ENCODE measurements at places on chromosomes 12 and 14. TPM values are rescaled to one million over a fixed set of nuclear protein-coding genes. Genes with fewer than 3 reads are reported as not detected.

DNA sequence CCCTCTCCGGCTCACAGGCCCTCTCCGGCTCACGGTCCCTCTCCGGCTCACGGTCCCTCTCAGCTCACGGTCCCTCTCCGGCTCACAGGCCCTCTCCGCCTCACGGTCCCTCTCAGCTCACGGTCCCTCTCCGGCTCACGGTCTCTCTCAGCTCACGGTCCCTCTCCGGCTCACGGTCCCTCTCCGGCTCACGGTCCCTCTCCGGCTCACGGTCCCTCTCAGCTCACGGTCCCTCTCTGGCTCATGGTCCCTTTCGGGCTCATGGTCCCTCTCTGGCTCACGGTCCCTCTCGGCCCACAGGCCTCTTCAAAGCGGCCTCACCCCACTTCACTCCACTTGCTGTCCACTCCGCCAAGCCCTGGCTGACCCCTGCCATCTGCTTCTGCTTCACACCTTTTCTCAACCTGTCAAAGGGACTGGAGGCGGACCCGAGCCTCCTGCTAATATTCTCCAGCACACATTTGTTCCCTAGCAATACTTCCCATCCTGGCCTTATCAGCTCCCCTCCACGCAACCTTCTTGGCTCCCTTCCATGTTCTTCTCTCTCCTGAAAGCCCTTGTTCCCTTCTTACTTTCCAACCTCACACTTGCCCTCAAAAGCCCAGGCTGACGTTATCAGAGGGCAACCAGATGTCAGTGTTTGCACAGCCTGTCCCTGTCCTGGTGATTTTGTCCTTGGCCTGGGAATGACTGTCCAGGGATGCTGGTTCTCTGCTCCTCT, 176.7 kb downstream of the CALM1 start:
- DNase-seq = no peak

DNA sequence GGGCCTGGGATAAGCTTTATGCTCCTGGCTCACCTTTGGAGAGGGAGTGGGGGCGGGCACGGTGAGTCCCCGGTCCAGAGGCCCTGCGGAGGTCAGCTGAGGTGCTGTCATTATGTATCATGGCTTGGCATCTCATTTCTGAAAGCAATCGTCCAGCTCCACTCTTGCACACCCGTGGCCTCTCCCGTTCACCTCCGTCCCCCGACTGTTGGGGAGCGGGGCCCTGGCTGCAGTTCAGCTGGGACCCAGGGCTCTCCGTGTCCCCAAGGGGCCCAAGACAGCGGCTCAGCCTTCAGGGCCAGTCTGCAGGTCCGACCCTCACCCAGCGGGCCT, 10.6 kb downstream of the BMP4 start:
- DNase-seq = no peak

The DPPA3 gene
- polyA plus RNA-seq = not detected

- no peak for DNase-seq
Measured at GRCh38 chr12:83389237-83389996, 702.7 kb downstream of the TMTC2 start.

The TCL1B gene
- polyA plus RNA-seq = 0.36 TPM

The RPL10L gene
- not detected for polyA plus RNA-seq

DNA sequence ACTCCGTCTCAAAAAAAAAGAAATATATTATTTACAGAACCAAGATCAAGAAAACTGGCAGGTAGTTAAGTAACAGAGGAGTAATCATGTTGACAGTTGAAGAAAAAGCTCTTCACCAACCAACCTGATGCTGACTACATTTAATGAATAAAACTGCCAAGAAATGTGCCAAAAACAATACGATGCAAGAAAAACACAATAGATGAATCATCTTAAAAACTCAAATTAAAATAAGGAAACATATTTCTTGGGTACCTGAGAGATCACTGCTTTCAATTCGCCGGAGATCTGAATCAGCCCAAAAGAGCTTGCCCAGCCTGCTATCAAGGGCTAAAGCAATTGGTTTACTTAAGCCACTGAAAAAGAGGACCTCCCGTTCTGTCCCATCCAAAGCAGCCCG, 76.4 kb downstream of the BCL2L14 start:
- DNase-seq = no peak

GRCh38 chr12:12443431-12443878, 86.6 kb downstream of the BORCS5 start:
- no peak for DNase-seq

DNA sequence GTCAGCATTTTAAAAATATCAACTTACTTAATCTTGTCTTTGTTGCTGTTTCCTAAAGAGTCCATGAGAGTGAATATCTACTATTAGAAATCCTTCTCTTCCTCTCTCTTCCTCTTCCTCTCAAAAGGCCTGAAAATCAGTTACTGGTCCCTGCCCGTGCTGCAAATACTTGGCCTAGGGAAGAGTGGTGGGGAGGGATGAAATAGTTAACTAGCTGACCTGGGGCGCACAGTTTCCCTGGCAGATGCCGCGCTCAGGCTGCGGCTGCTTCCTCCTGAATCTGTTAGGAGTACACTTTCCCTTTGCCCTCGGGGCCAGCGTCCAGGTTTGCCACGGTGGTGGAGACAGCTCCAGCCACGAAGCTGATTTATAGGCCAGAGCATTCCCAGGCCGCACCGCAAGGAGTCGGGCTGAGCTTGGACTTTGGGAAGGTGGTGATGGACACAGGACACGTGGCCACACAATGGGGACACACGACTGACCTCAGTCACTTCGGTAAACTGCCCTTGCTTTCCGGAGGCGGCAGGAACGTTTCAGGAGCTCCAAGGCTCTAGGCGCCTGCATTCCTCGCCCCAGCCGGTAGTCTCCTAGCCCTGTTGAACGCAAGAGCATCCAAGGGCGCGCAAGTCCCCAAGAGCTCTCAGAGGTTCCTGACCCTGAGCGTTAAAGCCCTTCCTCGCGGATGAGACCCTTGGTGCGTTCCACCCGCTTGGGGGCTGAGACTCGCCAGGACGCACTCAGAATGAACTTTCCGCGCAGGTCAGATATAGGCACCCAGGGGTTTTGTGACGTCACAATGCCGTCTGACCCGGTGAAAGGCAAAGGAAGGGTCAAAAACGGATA, 7.1 kb upstream of the ASCL1 start:
- DNase-seq = no peak

The RERGL gene
- polyA plus RNA-seq = 5.6 TPM

The CPNE6 gene
- not detected for polyA plus RNA-seq

The TDP1 gene
- polyA plus RNA-seq = 26.7 TPM

The ANO6 gene
- 71.3 TPM for polyA plus RNA-seq

- DNase-seq = no peak
Measured at GRCh38 chr12:130795906-130796305, 43.1 kb downstream of the STX2 start.

DNA sequence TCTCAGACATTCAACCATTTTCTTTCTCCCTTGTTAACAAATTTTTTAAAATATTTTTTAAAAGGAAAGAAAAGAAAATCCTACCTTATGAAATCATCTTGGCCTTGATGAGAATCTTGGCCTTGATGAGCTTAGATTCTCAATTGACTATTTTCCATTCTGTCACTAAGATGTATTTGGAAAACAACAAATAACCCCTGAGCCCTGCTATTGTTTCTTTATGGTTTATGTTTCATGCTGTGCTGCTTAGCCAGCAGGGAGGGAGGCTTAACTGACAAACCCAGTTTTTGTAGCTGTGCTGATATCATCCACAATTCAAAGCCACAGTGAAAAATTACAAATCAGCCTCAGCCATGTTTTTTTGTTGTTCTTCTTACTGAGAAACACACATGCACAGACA, 404.1 kb downstream of the RAD51B start:
- no peak for DNase-seq
